Astrocyte (in vitro differentiated cells and primary cell): ENCODE measurements at places on chromosomes 5 and 9. TPM values are rescaled to one million over a fixed set of nuclear protein-coding genes. Genes with fewer than 3 reads are reported as not detected.

PTPN3 gene
- total RNA-seq = 0.79 and 1.1 TPM in 2 replicates

HMMR gene
- total RNA-seq = 3.2 and 4.0 TPM in 2 replicates

HINT2 gene
- total RNA-seq = 22.8 and 23.7 TPM in 2 replicates

HARS2 gene
- 26.5 and 29.9 TPM in 2 replicates for total RNA-seq

CER1 gene
- 2.2 and 2.8 TPM in 2 replicates for total RNA-seq

MARCHF3 gene
- 16.5 and 16.6 TPM in 2 replicates for total RNA-seq
